HepG2 (cell line): ENCODE measurements at places on chromosomes 4 and X.

DNA sequence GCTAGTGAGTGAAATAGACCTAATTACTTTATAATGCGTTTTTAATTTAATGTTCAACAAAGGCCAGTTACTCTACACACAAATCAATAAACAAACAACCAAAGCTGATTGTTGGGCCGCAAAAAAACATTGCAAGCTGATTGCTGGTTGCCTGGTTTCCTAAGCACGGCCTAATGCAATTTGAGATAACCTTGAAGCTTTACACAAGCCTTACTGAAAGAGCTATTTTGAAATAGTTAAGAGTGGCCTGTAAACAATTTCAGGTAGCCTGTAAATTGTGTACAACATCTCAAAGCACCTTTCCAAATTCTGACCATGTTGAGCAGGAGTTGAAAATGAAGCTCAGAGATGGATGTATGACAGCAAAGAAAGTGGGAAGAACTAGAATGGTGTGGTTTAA lies 17.5 kb upstream of the CXorf66 start:
- DNase-seq = no peak

GRCh38 chrX:13693341-13693961 lies 4.5 kb downstream of the RAB9A start:
- DNase-seq = peak; percentile 5

DNA sequence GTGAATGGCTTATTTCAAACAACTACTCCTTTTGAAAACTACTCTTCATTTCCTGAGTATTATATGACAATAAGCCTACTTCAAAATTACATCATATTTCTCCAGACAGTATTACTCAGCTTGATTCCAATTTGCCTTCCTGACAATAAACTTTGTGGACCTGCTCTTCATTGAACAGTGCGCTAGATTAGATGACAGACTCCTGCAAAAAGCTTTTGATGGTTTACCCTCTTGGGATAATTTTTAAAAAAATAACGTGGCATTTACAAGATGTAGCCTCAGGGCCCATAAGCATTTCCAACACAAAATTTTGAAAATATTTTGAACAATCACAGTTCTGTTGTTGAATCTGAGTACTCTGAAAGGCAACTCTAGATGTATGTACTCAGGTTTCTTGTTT lies 25.9 kb downstream of the MGAT4D start:
- no peak for DNase-seq

DNA sequence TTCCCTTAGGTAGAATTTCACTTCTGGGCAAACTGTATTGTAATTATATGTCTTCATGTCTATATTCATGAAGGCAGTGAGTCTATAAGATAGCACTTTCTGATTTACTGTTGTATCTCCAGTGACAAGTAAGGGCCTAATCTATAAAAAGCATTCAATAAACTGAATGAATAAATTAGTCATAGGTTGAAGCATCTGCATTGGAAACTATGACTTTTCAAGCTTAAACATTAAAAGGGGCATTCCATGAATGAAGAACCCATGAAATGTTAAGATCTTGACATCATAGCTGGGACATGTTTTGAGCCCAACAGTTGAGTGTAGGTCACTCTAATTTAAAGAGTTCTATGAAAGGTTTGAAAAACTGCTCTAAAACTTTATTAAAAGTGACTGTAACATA lies 159.3 kb upstream of the LCORL start:
- DNase-seq = no peak

- no peak for DNase-seq
Measured at GRCh38 chr4:161546902-161547301, 616.9 kb downstream of the FSTL5 start.

GRCh38 chrX:643911-644303 lies 13.3 kb downstream of the SHOX start:
- DNase-seq = no peak

GRCh38 chrX:633043-633984 lies 2.7 kb downstream of the SHOX start:
- DNase-seq = no peak

DNA sequence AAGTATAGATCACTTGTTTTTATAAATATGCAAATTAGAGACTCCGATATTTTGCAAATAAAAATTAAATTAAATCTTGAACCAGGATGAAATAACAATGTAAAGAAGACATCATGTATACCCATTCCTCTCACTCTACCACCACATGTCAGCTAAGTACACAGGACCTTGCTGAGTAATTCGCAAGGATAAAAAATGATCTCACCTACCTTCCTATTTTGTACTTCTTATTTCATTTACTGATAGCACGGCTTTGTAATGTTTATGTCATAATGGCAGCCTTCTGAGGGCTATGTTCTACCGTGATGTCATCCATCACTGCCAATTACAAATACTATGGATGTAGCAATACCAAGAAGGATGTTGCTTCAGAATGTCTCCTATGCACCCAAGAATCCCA lies 10.9 kb upstream of the SMR3B start:
- DNase-seq = no peak

- DNase-seq = no peak
Measured at GRCh38 chr4:14254252-14254651, 626.7 kb upstream of the BOD1L1 start.

GRCh38 chr4:119113033-119113655 lies 22.5 kb upstream of the MYOZ2 start:
- DNase-seq = no peak

DNA sequence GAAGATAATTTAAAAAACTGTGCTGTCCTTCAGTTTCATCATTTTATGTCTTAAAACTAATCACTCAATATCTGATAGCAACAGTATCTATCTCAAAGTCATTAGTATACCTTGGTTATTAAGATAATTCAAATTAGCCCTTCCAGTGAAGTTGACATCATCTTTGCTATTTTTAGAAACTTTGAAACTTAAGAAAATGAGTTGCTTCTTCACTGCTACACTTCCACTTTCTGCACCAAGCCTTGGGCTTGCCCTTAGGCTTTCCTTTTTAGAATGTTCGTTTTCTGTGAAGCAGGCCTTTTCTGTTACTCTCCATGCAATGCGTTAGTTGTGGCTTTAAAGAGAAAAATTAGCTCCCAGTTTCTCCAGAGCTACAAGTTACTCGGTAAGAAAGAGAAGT lies 4.4 kb upstream of the VAMP7 start:
- DNase-seq = no peak
